HS-5 (cell line): ENCODE measurements at places on chromosomes 1 and 21.

- DNase-seq = peak; percentile 81
These were observed 87.2 kb upstream of the CNIH3 start for GRCh38 chr1:224528900-224529299.

DNA sequence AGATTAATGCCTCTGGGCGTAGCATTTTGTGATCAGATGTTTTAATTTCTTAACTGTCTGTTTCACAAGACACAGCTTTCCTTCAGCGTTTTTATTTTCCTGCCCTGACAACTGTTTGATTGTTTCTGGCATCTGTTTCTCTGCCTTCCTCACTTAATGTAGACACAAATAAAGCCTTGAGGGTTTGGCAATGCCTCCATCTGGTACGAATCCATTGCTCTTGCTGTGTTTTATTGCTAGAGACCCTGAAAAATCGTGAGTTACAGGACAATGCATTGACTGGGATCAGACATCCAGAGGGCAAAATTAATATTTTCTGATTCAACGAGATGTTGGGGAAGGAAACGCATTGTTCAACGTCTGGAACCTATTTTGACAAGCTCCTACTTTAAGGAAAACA is 363.5 kb downstream of the MRPL39 start:
- no peak for DNase-seq

GRCh38 chr1:24878045-24878444 is 52.0 kb downstream of the RUNX3 start:
- DNase-seq = no peak

- peak; percentile 75 for DNase-seq
These were observed 46.0 kb upstream of the JUN start for GRCh38 chr1:58829866-58830265.

GRCh38 chr1:56473582-56474270 is 105.6 kb downstream of the PLPP3 start:
- no peak for DNase-seq

GRCh38 chr1:3015269-3015635 is 6.0 kb upstream of the ACTRT2 start:
- DNase-seq = no peak

DNA sequence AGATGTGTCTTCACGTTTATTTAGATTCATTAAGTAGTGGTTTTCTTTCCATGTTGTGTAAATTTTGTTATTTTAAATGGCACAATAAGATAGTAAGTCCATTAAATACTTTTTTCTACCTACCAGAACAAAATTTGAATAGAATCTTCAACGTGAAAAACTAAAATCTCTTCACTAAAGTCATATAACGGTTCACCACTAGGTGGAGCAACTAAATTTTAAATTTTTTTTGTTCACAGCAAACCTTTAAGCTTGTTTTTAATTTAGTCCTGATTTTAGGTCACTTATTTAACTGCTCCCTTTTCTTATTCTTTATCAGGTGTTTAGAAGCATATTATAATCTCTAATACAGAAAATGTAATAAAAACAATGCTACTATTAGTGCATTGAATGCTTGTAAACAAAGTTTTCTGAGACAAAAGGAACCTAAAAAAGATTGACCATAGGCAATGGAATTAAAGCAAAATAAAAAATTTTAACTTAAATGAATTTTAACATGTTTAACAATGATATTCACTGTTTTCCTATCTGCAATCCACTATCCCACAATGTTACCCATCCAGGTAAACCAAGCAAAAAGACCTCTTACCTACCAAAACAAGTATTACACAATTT is 28.3 kb upstream of the PKN2 start:
- DNase-seq = peak; percentile 8

GRCh38 chr1:160837558-160838205 is 25.0 kb downstream of the CD244 start:
- DNase-seq = no peak

GRCh38 chr21:30227633-30228404 is 11.9 kb upstream of the CLDN8 start:
- peak; percentile 97 for DNase-seq

DNA sequence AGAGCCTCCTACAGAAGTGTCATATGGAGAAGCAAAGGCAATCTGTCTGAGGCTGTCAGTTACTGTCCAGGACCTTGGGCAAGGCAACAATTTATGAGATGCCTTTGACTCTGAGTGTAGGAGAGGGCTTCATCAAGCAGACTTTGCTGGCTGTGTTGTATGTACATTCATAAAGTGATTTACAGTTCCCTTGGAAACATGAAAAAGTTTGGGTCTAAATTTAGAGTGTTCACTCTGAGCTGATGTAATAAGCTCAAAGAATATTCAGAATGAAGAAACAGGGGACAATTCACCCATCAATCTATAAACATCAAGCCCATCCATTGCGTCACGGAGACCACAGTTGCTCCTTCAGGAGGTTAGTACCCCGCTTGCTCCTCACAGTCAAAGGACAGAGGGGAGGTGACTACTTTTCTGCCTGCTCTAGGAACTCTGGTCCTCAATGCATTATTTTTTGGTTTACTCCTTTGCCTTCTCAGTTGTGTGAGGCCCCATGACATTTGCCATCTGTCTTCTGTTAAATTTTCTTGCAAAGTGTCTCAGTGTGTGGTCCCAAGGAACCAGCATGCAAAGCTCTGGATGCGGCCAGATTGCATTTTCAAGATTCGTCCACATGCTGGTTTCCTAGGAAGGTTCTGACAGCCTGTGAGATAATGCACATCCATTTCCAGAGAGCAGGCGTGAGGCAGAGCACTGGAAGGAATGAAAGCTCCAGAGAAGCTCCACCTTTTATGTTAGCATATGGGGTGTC is 241.1 kb upstream of the KIAA0040 start:
- DNase-seq = no peak

- no peak for DNase-seq
These were observed 87.3 kb downstream of the HSF2BP start for GRCh38 chr21:43571976-43572375.

DNA sequence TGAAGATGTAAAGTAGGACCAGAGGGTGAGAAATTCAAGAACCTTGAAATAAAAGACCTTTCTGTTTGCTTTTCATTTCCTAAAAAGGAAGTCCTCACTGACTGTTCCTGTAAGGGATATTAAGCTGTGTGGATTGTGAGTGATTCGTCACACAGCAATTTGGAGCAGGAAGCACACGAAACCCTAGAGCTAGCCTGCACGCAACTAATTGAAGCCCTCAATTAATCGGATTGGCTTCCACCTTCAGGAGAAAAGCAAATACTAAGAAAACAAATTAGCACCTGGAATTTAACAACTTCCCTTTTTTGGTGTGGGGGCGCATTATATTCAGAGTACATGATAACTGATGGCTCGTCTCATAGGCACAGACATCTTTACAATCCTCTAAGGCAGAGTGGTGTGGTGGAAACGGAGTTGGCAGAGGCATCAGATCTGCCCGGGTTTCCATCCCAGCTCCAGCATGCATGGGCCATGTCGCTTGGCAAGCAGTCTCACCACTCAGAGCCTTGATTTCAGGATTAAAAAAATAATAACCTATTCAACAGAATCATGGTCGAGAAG is 95.2 kb downstream of the KCNJ15 start:
- DNase-seq = peak; percentile 61

DNA sequence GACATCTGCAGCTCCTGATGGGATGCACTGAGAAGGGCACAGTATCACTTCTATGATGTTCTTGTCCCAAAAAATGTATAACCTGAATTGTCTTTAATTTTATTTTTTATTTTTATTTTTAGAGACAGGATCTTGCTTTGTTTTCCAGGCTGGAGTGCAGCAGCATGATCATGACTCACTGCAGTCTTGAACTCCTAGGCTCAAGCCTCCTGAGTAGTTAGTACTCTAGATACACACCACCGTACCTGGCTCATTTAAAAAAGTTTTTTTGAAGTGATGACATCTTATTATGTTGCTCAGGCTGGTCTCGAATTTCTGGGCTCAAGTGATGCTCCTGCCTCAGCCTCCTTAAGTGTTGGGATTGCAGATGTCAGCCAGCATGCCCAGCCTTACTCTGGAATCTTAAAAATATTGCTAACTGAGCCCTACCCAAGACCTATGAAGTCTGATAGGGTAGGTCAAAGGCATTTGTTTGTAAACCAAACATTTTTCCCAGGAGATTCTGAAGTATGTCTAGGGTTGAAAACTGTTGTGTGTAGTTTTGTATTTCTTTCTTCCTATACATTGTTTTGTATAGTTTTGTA is 68.9 kb downstream of the ATF6 start:
- DNase-seq = no peak

GRCh38 chr1:194209920-194210319 is 1023.5 kb upstream of the B3GALT2 start:
- no peak for DNase-seq

GRCh38 chr1:41268154-41268770 is 26.2 kb upstream of the SCMH1 start:
- DNase-seq = peak; percentile 52

GRCh38 chr1:150550222-150551050 is 1.2 kb downstream of the ADAMTSL4 start:
- no peak for DNase-seq

DNA sequence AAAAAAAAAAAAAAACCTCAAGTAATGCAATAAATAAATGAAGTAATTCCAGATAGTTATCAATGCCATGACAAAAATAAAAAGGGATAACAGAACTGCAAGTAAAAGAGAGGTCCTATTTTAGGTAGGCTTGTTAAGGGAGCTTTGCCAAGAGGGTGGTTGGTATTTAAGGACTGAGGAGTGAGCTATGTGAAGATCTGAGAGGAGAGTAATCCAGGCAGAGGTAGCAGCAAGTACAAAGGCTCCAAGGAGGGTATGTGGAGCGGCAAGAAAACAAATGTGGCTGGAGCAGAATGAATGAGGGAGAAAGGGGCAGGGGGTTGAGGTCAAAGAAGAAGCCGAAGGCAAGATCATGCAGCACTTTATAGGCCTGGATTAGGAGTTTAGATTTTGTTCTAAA is 59.9 kb upstream of the CDC42BPA start:
- no peak for DNase-seq

DNA sequence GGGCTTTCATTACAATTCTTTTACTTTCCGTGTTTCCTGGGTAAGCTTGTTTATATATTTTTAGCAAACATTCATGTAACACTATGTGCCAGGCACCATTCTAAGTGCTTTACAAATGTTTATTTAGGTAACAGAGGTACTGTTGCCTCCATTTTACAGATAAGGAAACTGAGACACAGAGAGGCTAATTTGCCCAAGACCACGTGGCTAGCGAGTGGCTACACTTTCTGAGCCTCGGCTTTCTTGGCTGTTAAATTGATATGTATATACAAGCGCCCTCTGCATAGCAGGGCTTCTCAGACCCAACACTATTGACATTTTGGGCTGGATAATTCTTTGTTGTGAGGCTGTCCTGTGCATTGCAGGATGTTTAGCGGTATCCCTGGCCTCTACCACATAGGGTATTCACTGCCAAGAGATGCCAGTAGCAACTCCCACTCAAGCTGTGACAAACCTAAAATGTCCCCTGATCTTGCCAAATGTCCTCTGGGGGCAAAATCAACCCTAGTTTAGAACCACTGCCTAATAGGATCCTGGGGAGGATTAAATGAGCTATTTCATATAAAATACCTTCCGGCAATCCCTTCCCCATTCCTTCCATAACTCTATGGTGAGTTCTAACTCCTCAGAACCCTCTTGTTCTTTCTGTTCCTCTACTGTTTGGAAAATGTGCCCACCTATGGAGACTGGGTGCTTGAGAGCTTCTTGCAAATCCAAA is 17.2 kb upstream of the ID3 start:
- DNase-seq = no peak

DNA sequence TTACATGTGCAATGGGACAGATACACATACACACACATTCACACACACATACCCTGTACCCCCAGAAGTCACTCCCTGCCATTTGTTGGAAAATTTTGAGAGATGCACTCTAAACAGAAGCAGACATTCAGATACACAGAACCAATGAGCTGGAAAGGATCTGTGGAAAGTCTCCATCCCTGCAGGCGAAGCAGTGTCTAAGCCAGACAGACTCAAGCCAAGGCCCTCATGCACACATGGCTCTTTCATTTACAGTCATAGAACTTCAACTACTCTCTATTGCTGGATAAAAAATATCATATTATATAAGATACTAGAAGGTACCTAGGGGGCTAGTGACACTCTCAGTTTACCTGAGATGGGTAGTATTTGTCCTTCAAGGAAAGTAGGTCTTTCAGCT is 7.3 kb upstream of the SEC16B start:
- DNase-seq = no peak

GRCh38 chr1:182351790-182352364 is 39.7 kb downstream of the GLUL start:
- no peak for DNase-seq

- no peak for DNase-seq
These were observed 172.7 kb downstream of the CRB1 start for GRCh38 chr1:197440715-197441114.

GRCh38 chr1:199667089-199667488 is 360.4 kb upstream of the NR5A2 start:
- DNase-seq = no peak

- peak; percentile 19 for DNase-seq
These were observed 89.7 kb upstream of the ESRRG start for GRCh38 chr1:216812966-216813365.

DNA sequence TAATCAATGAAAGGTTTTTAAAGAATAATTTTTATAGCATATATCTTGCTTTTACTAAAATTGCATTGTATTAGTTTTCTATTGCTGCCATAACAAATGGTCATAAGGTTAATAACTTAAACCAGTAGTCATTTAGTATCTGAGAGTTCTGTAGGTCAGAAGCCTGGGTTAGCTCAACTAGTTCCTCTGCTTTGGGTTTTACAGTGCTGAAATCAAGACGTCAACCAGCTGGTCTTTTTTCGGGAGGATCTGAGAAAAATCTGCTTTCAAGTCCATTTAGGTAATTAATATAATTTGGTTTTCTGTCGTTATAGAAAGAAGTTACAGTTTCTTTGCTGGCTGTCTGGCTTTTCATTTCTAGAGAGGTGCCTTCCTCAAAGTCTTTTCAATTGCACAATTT is 577.7 kb downstream of the MRPL39 start:
- no peak for DNase-seq

DNA sequence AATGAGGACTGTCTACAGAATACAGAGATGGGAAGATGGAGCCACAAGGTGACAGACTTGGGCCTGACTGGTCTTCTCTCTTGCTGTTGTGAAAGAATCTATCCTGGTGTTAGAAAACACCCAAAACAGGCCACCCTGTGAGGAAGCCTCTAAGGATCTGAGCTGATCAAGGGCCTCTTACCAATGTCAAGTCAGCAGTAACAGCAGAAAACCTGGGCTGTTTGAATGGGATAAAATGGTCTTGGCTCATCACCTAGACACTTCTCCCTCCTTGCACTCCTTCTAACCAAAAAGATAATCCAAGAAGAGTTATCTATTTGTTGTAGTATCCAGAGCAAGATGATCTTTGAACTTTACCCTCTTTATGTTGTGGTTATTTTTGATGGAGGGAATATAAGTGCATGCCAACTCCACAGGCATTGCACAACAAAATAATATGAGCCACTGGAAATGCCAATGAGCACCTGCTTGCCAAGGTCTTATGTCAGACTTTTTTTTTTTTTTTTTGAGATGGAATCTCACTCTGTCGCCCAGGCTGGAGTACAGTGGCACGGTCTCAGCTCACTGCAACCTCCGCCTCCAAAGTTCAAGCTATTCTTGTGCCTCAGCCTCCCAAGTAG is 32.8 kb upstream of the ZNF281 start:
- DNase-seq = no peak
